ENCODE measurements at places on chromosomes 2 and 18.
A peak's percentile ranks its signal among the peaks of the same experiment; 100 is the strongest.

- DNase-seq: peak; percentile 44
Measured at GRCh38 chr2:106159866-106160785, 34.0 kb downstream of the UXS1 start.

DNA sequence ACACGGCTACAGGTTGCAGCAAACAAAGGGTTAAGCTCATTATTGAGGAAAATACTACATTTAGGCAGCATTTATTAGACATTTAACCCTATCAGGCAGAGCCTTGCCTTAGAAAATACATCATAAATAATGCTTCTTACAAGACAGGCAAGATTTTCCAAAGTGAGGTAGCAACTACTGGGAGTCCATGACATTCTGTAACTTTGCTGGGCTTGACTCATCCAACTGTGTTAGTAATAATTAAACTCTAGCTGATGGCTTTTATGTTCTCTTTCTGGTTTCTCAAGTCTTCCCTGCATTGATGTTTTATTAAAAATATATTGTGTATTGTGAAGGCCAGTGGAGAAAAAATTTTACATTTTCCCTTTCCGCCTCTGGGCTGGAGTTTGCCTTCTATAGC is 291.3 kb downstream of the AFF3 start:
- DNase-seq: no peak

GRCh38 chr2:26811791-26812694 is 26.2 kb downstream of the CENPA start:
- DNase-seq: no peak

DNA sequence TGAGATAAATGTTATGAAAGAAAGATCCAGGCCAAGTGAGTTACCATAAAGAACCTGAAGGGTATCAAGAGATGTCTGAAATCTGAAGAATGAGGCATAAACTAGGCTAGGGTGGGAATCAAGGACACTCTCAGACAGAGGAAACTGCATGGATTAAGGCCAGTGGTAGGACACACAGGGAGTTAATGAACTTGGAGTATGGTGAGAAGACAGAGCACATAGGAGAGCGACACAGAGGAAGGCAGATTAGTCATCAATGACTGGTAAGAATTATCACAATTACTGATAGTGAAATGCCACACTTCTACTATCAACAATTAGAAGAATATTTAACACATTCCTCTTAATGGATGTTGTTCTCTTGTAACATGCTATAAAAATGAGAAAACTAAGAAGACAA is 76.9 kb downstream of the TTC21B start:
- DNase-seq: no peak

- no peak for DNase-seq
Measured at GRCh38 chr2:173934895-173935294, 30.3 kb downstream of the SP3 start.

GRCh38 chr18:5955861-5956260 is 60.5 kb upstream of the TMEM200C start:
- DNase-seq: no peak

- DNase-seq: no peak
Measured at GRCh38 chr18:22503803-22504202, 86.1 kb upstream of the CTAGE1 start.

Measured in stimulated activated CD8-positive, alpha-beta memory T cell treated with anti-CD3 and anti-CD28 coated beads, Interleukin-7, amount 100 ng/mL, for 1 hour (primary cell).